Lower lobe of right lung (tissue), 2 donors: ENCODE measurements at places on chromosomes 16 and 17.

- no peak for DNase-seq
These were observed 44.7 kb downstream of the CRISPLD2 start for GRCh38 chr16:84864326-84864955.

GRCh38 chr16:85413691-85414663 lies 199.1 kb upstream of the GSE1 start:
- peak; percentile 21 for DNase-seq

GRCh38 chr16:86353948-86354347 lies 156.4 kb upstream of the FOXF1 start:
- DNase-seq: no peak

DNA sequence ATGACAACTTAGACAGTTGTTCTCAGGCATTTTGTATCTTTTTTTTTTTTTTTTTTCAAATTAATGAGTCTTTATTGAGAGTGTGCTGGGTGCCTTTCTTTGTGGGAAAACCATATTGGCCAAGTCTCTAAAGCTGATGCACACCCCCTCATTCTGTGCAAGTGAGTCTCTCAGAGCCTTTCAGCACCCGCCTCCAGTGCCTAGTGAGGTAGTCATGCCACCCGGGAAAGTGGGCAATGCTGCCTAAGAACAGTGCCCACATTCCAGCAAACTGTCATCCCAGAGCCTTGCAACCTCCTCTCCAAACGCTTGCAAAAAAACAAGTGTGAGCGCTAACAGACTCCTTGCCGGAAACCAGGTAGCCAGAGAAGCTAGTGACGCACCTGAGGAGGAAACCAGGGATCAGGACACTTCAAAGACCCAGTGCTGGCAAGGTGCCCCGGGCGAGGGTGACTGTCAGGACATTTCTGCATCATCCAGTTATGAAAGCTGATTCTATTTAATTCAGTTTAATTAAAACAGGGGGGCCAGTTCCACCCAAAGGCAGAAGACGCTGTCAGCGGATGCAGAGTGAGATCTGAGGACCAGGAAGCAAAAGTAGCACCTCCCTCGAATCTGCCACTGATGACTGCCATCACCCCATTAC lies 34.9 kb downstream of the SMARCE1 start:
- DNase-seq: no peak

DNA sequence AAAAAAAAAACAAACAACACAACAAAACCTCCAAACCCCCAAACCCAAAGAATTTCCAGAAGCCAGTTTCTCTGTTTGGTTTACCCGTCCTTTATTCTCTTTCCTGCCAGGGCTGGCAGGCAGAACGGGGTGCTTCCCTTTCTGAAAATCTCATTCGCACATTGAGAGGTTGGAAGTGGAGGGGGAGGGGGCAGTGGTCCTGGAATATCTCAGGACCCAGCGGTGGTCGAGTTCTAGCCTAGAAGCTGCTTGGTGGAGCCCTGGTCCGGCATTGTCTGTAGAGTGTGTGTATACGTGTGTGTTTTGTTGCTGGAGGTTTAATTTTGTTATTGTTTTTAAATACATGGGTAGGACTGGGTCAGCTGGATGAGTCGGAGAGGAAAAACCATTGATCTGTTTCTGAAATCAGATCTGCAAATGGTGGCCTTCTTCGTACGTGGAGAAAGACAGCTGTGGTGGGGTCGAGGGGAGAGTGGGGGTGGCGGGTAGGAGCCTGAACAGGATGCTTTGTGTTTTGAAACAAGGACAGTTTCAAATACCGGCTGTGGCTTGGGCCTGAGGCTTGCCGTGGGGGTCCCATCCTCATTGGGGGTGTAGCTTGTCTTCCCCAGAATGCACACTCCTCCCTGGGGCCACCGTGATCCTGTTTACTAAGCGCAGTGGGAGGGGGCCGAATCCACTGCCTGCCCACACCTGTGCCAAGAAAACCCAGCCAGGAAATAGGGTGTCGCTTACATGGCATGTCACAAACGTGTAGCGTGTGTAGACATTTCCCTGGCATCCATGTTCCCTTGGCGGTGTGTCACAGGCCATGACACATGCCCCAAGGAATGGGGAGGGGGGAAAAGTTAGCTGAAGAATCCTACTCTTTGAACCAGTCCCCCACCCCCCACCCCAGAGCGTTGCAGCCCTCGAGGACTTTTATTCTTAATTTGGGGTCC lies 1.6 kb downstream of the CMIP start:
- DNase-seq: no peak

- no peak for DNase-seq
These were observed 6.5 kb upstream of the C16orf74 start for GRCh38 chr16:85757341-85757822.

DNA sequence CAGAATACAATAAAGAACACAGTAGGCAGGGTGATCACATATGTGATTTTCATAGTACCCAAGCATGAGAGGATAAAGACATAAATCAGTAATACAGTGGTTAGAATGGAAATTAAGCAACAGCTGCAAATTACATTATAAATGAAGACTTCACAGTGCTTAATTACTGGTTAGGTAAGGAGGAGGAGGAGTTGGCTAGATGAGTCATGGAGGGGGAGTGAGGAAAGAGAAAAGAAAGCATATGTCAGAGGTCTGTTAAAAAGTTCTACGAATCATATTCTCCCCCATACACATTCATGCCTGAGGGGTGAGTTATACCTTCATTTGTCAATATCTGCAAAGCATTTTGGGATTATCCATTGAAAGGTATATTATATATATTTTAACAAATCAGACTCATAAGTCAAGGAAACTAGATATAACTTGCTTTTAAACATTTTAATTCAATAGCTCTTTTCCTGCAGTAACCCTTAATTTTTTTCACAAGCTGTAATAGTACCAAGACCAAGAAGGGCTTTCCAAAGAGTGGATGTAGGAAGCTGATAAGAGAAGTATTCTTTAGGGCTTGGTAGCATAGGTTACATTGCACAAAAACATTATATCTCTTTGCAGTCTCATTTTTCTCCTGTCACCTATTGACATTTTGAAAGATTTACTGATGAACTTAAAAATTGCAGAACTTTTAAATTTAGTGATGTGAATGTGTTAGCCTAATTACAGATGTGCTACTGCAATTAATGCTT lies 99.3 kb downstream of the STXBP4 start:
- no peak for DNase-seq

DNA sequence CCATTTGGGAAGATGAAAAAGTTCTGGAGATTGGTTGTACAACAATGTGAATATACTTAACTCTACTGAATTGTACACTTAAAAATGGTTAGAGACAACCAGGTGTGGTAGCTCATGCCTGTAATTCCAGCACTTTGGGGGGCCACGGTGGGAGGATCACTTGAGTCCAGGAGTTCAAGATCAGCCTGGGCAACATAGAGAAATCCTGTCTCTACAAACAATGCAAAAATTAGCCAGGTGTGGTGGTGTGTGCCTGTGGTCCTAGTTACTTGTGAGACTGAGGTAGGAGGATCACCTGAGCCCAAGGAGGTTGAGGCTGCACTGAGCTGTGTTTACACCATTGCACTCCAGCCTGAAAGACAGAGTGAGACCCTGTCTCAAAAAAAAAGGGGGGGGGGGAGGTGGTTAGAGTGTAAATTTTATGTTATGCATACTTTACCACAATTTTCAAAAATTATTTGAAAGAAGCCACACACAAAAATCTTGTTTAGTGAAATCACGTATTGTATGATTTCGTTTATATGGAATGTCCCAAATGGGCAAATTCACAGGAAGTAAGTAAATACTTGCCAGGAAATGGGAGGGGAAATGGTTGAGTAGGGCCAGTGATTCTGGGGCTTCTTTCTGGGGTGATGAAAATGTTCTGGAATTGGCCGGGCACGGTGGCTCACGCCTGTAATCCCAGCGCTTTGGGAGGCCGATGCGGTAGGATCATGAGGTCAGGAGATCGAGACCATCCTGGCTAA lies 37.1 kb upstream of the AMZ2 start:
- no peak for DNase-seq

- no peak for DNase-seq
These were observed 8.8 kb upstream of the CEP20 start for GRCh38 chr16:15897121-15897780.

DNA sequence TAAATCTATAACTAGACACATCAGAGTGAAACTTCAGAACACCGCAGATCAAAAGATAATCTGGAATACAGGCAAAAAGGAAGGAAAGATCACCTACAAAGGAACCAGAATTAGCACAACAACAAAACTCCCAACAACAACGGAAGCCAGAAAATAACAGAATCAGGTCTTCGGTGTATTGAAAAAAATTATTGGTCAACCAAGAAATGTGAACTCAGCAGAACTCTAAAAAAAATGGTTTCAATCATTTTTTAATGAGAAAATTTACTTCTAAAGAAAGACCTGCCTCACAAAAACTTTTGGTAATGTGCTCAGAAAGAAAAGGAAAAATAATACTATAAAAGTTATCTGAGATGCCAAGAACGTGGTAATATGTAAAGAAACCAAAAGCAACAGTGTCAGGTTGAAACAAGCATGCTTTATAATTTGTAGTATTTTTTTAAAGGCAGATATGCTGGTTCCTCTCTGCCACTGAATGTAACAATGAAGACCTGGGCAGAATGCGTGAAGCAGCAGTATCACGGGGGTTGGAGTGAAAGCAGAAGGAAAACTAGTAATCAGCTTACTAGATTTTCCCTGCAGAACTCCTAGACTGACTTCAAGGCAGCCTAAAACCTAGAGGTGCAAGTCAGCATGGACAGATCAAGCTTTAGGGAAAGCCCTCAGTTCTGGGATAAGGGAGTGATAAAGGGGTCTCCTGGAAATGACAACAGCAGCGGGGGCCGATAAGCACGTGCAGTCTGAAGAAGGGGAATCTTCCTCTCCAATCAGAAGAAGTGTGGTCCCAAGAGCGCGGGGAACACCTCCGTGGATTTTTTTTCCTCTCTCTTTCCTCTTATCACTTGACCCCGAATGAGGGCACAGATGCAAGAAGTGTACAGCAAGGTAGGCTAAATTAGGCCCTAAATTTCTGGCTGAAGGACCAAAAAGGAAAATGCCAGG lies 80.9 kb upstream of the TEKT1 start:
- DNase-seq: no peak

DNA sequence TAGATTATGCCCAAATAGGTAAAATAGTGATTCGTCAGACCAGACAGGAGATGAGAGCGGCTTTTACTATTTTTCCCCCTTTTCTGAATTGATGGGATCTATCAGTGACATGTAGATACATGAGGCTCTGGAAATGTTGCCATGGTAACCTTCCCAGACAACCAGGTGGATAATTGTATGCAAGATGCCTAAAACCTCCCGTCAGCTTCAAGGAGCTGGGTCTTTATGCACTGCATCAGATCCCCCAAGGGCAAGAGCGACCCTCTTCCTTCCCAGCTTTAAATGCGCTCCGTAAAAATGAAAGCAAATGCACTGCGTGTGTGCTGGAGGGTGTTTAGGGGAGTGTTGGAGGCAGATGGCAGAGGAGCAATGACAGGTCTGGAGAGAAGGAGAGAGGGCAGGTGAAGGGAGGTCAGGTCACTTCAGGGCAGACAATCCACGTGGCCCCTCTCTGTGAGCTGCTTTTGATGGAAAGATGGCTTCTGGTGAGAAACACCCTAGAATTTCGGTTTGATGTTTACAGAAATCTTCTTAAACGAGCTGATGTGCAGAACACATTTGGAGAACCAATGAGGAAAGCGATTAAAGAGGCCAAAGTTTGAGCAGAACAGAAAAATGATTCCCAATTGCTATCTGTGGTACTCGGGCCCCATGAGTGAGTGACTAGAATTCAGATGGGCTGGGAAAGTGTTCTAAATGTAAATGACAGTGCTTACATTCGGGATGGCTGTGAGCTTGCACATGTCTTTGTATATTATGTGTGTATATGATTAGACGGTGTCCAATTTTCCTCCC lies 461.7 kb upstream of the HSBP1 start:
- DNase-seq: no peak

DNA sequence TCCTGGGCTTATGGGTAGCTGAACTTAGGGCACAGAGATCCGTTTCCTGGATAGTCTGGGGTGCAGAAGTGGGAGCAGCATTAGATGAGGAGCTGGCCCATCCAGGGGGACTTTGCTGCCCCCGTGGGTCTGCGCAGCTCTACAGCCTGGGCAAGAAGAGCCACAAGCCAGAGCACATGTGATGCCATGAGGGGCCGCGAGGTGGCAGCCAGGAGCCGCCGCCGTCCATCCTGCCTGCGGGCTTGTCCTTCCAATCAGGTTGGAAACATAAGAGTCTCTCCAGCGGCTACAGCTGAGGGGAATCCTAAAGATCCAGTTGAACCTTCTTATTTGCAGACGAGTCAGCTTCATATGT lies 21.9 kb downstream of the C1QTNF1 start:
- DNase-seq: peak; percentile 81

DNA sequence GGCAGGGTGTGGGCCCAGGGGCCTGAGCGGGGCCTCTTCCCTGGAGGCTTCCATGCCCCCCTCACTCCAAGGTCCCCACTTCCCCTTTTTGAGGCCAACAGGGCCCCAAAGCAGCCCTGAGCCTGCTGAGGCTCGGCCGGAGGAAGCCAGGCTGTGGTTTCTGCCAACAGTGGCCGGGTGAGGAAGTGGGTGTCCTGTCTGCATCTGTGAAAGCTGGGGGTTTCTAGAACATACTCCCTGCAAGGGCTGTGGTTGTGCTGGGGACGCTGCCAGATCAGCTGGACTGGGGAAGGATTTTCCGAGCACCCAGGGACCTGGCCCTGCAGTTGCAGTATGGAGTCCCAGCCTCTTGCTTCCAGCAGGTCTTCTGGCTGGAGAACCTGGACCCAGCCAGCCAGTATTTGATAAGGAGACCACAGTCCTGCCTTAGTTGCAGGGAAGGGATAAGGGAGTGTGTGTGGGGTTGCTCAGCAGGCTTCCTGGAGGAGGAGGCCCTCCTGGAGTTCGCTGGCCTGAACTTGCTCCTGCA lies 15.7 kb downstream of the ADCY7 start:
- peak; percentile 92 for DNase-seq

DNA sequence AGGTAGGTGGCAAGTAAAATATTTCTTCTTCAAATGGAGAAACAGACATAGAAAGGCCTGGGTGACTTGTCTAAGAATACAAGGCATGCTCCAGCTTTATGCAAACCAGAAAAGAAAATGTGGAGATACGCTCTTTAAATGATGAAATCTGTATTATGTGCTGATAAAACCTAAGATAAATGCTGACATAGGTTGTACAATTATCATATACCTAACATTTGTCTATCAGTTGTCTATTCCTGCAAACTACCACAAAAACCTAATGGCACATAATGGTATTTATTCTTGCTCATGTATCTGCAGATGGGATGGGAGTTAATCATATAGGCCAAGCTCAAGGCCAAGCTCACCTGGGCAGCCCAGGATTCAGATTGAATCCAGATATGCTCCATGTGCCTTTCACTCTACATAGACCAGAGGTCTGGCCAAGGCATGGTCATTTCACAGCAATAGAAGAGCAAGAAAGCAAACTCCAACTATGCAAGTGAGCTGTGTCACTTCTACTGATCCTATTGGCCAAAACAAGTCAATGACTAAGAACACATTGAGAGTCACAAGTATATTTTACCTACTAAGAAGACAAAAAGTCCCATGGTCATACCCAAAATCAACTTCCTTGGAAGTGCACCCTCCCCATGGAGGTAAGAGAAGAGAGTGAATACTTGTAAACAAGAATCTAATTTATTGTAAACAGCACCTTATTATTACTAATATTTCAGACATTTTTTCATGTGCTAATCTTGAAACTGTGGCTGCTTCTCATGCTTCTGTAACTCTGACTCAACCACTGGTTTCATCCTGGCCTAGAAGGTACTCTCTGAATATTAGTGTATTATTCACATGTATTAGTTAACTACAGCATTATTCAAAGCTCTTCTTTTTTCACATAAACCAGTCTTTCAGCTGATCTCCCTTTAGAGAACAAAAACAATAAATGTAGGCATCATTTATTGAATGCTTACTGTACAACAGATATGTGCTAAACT lies 270.7 kb upstream of the SOX9 start:
- DNase-seq: no peak
